Natural killer cell treated with Interleukin-12 subunit alpha and Interleukin-12 subunit beta and Interleukin-15 and Interleukin-18, amount 100 ng/mL, for 72 hours (primary cell): ENCODE measurements at places on chromosomes 3 and 15. TPM values are rescaled to one million over a fixed set of nuclear protein-coding genes. Genes with fewer than 3 reads are reported as not detected.

EFCC1 gene
- total RNA-seq: not detected

DNA sequence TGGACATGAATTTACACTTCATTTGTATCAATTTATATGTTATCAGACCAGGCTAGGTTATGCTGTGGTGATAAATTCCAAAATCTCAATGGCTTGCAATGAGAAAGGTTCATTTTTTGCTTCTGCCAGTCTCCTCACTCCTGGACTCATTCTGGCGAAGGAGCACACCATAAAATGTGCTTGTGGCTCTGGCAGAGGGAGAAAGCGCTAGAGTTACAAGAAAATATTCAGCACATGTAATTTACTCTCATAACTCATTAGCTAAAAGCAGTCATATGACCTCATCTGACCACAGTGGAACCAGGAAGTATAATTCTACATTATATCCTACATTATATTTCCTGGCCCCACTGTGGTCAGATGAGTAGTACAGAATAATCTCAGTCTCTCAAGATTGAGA is 193.8 kb downstream of the BCHE start:
- H3K4me1 ChIP-seq: no peaks in the 10 kb centered on the region
- H3K4me3 ChIP-seq: no peak overlapping the region
- peaks cover 9% of the 10 kb centered on the region for H3K36me3 ChIP-seq
- H3K27ac ChIP-seq: no peak overlapping the region

SLC15A2 gene
- 0.43 TPM for total RNA-seq

- H3K27me3 ChIP-seq: no peaks in the 10 kb centered on the region
- no peaks in the 10 kb centered on the region for H3K4me1 ChIP-seq
- H3K4me3 ChIP-seq: no peak overlapping the region
- no peak for DNase-seq
Observed at GRCh38 chr3:191557322-191557721, 96.4 kb downstream of the PYDC2 start.

GRCh38 chr3:59456852-59457485 is 407.1 kb upstream of the CFAP20DC start:
- H3K27me3 ChIP-seq: no peaks in the 10 kb centered on the region
- H3K4me1 ChIP-seq: peaks cover 29% of the 10 kb centered on the region
- peak overlapping the region; percentile 40 for H3K4me3 ChIP-seq
- H3K36me3 ChIP-seq: peaks cover 14% of the 10 kb centered on the region

DNA sequence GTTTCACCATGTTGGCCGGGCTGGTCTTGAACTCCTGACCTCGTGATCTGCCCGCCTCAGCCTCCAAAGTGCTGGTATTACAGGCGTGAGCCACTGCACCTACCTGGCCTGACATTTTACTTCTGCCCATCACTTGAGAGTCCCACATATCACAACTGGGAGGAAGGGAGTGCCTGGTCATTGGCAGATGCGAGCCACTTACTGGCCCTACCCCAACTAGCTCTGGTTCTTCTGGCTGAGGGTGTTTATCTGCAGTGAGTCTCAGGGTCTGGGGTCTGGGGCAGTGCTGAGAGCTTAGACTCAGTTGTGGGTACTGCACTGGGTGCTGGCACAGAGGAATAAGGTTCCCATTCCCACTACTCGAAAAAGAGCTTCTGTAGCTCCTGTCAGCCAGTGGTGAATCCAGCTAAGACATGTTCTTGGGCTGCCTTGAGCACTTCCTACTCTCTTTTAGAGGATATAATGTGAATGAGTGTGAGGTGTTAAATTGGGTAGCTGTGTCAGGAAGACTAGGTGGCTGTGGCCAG is 30.2 kb downstream of the DAG1 start:
- no peak for DNase-seq
- no peaks in the 10 kb centered on the region for H3K27me3 ChIP-seq

EOMES gene
- total RNA-seq: 270 TPM

- peaks cover 20% of the 10 kb centered on the region for H3K4me1 ChIP-seq
- DNase-seq: no peak
- peak overlapping the region; percentile 1 for H3K27ac ChIP-seq
- H3K36me3 ChIP-seq: no peaks in the 10 kb centered on the region
Observed at GRCh38 chr3:8329598-8329997, 172.0 kb upstream of the LMCD1 start.

- H3K36me3 ChIP-seq: no peaks in the 10 kb centered on the region
- no peaks in the 10 kb centered on the region for H3K27me3 ChIP-seq
- no peak for DNase-seq
- H3K27ac ChIP-seq: no peak overlapping the region
- H3K4me1 ChIP-seq: peaks cover 22% of the 10 kb centered on the region
- H3K4me3 ChIP-seq: peak overlapping the region; percentile 4
Observed at GRCh38 chr3:161082063-161082462, 23.1 kb downstream of the B3GALNT1 start.

DNA sequence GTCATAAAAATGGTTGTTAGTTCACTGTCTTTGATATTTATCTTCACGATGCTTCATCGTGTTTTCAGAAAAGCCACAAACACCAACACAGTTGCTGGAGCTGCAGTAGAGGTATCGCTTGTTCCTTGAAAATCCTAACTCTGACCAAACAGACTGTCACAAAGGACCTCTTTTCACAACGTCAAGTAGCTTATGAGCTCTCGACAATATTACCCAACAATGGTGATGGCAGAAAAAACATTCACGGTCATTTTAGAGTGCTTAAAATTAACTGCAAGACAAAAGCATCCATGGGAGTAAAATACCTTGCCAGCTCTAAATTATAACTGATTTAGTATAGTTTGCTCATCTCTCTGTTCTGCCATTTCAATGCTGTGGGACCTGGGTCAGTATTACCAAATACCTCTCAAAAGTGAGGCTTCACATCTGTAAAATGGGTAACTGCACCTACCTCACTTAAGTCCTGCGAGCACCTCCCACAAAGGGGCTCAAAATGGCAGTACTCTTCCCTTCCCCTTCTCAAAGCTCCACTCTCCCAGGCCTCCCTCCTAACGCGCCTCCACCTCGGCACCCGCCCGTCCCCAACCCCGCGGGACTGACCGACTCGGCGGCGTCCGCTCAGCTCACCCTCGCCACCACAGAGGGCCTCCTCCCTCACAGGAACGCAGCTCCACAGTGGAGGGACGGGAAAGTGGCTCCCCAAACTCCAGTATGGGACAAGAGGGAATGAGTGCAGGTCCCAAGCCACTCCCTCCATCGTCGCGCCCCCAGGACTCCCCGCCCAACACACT is 546 bp downstream of the TRIM59 start:
- H3K27me3 ChIP-seq: no peaks in the 10 kb centered on the region
- H3K4me1 ChIP-seq: peaks cover 26% of the 10 kb centered on the region
- DNase-seq: peak; percentile 74
- peak overlapping the region; percentile 91 for H3K27ac ChIP-seq
- H3K36me3 ChIP-seq: peaks cover 11% of the 10 kb centered on the region

- H3K4me1 ChIP-seq: no peaks in the 10 kb centered on the region
- no peaks in the 10 kb centered on the region for H3K36me3 ChIP-seq
- DNase-seq: no peak
- no peak overlapping the region for H3K27ac ChIP-seq
Observed at GRCh38 chr3:10883478-10884234, 67.6 kb downstream of the SLC6A11 start.

- no peak overlapping the region for H3K4me3 ChIP-seq
- no peak for DNase-seq
- H3K36me3 ChIP-seq: no peaks in the 10 kb centered on the region
- H3K27me3 ChIP-seq: no peaks in the 10 kb centered on the region
- H3K27ac ChIP-seq: no peak overlapping the region
- H3K4me1 ChIP-seq: no peaks in the 10 kb centered on the region
Observed at GRCh38 chr3:176491084-176491483, 706.2 kb downstream of the TBL1XR1 start.

DNA sequence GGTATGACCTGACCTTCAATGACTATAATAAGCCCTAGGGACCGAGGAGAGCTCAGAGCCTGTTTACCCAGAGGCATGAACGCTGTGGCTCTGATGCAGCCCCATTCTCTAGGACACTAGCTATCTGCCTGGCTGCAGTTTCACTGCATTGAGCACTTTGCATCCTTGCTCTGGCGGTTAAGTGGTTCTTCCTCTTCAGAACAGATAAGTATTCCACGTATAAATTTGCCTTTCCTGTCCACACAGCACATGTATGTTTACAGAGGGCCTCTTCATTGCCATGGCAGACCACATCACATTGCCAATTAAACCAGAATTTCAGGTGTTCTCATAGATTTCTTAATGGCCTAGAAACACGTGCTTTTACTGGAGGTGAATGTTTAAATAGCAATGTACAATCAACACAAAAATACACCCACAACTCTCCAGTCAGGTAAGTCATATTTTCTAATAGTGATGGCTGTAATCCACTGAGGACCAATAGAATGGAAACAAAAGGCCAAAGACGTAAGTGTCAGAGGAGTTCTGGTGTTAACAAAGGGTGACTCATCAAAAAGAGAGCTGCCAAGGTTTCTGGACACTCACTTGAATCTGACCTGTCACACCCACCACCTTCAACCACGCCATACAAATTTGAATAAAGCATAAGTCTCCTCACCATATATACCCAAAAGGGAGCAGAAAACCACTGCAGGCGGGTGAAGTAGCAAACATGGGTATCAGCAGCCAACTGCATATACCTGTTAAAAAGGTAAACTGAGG is 553.4 kb downstream of the OCA2 start:
- H3K27ac ChIP-seq: no peak overlapping the region
- H3K36me3 ChIP-seq: no peaks in the 10 kb centered on the region

C2CD4A gene
- not detected for total RNA-seq

DNA sequence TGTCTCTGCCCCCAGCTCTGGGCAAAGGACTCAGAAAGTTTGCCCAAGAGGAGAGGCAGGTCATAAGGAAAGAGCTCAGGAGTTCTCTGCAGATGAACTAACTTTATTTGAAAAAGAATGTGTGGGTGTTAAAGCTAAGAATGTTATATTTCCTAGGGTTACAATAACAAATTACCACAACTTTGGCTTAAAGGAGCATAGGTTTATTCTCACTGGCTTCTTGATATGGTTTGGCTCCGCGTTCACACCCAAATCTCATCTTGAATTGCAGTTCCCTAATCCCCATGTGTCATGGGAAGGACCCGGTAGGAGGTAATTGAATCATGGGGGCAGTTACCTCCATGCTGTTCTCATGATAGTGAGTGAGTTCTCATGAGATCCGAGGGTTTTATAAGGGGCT is 383.7 kb upstream of the CFAP20DC start:
- H3K36me3 ChIP-seq: peaks cover 7% of the 10 kb centered on the region
- peaks cover 6% of the 10 kb centered on the region for H3K4me1 ChIP-seq
- no peak overlapping the region for H3K27ac ChIP-seq
- H3K27me3 ChIP-seq: peaks cover 11% of the 10 kb centered on the region

DNA sequence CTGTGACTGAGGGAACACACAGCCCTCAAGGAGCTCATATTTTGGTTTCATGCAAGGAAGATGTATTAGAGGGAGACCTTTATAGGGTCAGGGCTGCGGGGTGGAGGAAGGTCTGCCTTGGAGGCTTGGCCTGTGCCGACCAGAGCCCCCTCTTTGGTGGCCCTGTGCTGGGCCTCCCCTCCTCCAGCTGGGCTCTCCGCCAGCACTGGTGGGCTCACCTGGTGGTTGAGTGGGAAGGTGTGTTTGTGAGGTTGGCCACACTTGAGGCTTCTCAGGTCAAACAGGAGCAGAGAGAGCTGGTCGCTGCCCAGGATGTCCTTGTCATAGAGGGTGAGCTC is 2.6 kb downstream of the PLA2G4F start:
- H3K4me3 ChIP-seq: no peak overlapping the region
- no peak overlapping the region for H3K27ac ChIP-seq
- H3K4me1 ChIP-seq: peaks cover 5% of the 10 kb centered on the region
- H3K36me3 ChIP-seq: no peaks in the 10 kb centered on the region

DNA sequence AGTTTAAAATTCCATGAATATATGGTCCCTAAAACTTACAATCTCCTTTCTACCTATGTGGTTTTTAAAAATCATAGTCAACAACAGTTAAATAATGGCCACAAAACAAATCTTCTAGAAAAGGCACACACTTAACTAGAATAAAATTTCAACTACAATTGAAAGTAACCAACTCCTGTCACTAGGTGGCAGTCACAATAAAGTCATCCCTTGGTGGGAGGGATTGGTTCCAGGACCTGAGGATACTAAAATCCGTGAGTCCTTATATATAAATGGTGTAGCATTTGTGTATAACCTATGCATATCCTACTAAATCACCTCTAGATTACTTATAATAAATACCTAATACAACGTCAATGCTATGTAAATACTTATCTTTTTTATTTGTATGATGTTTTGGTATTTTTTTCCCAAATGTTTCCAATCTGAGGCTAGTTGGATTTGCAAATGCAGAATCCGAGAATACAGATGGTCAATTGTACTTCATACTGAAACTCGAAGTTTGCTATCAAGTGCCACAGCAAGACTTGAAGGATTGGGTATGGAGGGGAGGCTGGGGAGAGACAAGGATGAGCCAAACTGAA is 172.6 kb downstream of the FMN1 start:
- H3K36me3 ChIP-seq: no peaks in the 10 kb centered on the region
- peaks cover 6% of the 10 kb centered on the region for H3K27me3 ChIP-seq
- no peak overlapping the region for H3K4me3 ChIP-seq
- no peaks in the 10 kb centered on the region for H3K4me1 ChIP-seq
- DNase-seq: no peak

DNA sequence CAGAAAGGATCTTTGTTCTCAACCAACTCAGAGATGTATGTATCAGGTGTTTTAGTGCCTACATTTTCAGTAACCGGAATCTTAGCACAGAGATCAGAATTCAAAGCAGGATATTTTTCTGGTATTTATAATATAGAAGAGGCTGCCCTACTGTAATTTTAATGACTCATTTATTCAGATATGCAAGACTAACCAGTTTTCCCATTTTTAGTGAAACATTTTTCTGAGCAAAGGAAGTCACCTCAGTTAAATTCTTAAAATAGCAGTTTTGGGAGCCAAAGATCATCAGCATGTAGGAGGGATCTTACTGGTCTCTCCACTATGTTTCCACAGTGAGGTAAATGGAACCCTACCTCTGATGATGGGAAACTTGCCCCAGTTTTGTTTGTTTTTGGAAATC is 42.0 kb downstream of the SRP14 start:
- no peaks in the 10 kb centered on the region for H3K4me1 ChIP-seq
- no peak overlapping the region for H3K4me3 ChIP-seq
- no peak overlapping the region for H3K27ac ChIP-seq
- DNase-seq: no peak
- H3K27me3 ChIP-seq: no peaks in the 10 kb centered on the region

DNA sequence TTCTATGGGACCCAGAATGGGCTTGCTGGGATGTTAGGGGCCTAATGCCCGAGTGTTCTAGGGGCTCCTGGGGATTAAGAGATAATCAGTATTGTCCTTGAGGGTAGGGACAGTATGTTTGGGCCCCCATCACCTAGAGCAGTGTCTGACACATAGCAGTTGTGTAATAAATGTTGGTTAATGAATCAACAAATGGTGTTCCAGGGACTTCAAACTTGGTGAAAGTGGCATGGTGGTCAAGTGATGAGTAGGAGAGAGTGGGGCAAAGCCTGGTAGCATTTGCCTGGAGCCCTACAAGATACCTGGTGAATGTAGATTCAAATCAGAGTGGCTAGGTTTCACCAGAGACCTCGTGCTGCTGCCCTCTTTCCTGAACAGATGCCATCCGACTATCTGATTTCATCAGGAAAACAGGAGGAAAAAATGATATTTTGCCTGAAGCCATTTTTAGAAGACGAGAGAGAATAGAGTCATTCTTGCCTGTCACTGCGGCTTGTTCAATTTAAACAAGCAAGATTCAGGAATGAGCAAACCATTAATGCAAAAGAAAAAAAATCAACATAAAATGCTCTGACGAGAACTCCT is 117.3 kb downstream of the RPL22L1 start:
- DNase-seq: no peak
- peaks cover 5% of the 10 kb centered on the region for H3K36me3 ChIP-seq
- H3K27ac ChIP-seq: no peak overlapping the region
- H3K4me1 ChIP-seq: no peaks in the 10 kb centered on the region
- no peak overlapping the region for H3K4me3 ChIP-seq
